Suprapubic skin (tissue), 4 donors: ENCODE measurements at places on chromosomes 7 and 10. TPM values are rescaled to one million over a fixed set of nuclear protein-coding genes. Genes with fewer than 3 reads are reported as not detected.

GRCh38 chr7:118352867-118353453 is 128.5 kb downstream of the ANKRD7 start:
- DNase-seq = no peak

The ZDHHC16 gene
- 28.1 TPM for total RNA-seq

DNA sequence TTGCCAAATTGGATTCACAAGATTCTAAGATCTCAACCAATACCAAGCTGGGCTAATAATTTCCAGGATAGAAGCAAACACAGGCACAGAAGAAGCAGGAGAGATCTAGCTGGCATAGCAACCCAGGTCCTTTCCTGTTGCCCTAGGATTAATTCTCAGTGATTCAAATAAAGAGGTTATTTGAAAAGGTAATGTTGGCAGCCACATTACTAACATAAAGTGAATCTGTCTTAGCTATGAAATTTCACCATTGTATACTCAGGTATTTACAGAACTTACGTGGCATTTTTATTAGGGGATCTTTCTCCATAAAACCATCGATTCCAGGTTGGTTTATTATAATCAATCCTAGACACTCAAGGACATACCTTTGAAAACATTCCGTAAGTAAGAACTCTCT is 379.3 kb upstream of the POM121L12 start:
- no peak for DNase-seq

DNA sequence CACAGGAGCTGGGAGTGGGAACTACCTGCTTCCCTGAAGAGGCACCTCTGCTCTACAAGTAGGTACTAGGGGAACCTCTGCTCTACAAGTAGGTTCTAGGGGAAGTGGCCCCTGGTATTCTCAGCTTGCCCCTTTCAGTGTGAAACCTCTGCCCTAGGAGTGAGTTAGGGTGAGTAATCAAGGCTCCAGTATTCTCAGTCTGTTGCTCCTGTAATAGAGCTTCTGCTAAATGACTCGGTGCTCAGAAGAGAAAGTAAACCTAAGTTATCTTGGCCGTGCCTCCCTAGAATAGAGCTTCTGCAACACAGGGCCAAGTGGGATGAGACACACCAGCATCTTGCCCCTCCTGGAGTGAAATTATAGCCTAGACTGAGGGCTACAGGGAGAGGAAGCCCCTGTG is 13.4 kb upstream of the RASSF4 start:
- DNase-seq = no peak
